Omental fat pad (tissue), 4 donors: ENCODE measurements at places on chromosomes 2 and 18. TPM values are rescaled to one million over a fixed set of nuclear protein-coding genes. Genes with fewer than 3 reads are reported as not detected.

DNA sequence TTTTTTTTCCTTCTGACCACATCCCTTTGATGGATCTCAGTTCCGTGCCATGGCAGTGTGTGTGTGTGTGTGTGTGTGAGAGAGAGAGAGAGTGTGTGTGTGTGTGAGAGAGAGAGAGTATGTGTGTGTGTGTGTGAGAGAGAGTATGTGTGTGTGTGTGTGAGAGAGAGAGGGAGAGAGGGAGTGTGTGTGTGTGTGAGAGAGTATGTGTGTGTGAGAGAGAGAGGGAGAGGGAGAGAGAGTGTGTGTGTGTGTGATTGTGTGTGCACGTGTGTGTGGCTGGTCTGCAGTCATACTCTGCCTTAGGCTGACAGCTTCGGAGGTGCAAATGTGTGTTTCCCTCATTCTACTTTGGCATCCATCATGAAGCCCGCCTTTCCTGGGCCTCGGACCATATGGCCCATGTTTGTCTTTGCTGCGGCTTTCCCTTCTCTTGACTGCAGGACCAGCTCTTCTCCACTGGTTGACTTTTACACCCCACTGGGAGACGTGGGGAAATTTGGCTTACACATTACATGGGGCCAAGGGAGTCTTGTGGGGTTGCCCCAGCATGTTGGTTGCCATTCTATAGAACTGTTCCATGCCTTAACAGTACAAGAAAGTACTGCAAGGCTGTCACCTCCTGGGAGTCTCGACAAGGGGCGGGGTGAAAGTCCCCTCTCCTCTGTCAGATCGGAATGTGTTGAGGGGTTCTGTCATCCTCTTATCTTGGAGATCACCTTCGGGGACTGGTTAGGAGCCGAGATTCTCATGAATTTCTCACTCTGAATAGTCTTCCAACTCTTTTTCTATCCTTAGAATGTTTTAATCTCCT is 21.6 kb downstream of the TSN start:
- DNase-seq = no peak

DNA sequence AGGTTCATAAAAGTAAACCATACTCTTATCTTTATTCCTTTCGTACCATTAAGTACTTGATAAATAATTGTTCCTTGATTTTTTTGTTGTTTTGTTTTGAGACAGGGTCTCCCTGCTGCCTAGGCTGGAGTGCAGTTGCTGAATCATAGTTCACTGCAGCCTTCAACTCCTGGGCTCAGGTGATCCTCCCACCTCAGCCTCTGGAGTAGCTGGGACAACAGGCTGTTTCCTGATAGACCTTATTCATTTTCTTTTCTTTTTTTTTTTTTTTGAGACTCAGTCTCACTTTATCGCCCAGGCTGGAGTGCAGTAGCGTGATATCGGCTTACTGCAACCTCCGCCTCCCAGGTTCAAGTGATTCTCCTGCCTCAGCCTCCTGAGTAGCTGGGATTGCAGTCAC is 5.5 kb downstream of the KCNG3 start:
- no peak for DNase-seq

DNA sequence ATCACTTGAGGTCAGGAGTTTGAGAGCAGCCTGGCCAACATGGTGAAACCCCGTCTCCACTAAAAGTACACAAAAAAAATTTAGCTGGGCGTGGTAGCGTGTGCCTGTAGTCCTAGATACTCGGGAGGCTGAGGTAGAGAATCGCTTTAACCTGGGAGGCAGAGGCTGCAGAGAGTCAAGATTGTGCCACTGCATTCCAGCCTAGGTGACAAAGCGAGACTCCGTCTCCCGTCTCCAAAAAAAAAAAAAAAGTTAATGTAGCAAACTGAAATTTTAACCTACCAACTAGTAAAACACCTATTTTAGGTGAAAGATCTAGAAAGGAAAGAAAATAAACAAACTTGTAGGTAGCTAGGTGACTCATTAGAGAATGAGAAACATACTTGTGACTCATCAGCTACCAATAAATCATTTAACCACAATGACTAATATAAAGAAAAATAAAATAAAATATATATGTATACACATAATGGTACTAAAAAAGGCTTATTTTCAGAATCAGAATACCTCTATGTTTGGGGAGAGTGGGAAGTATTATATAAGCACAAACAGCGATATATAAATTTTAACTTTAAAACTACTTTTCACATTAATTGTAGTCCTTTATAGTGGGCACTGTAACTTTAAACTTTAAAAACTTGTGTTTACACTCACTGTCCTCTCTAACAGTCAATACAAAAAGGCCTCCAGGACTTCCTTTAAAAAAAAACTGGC is 36.6 kb downstream of the DARS1 start:
- no peak for DNase-seq

Gene C2orf80
- total RNA-seq = not detected

- no peak for DNase-seq
Observed at GRCh38 chr2:151575338-151575737, 158.9 kb downstream of the NEB start.

Gene MC5R
- not detected for total RNA-seq

Gene MYOM1
- total RNA-seq = 3.1 TPM

DNA sequence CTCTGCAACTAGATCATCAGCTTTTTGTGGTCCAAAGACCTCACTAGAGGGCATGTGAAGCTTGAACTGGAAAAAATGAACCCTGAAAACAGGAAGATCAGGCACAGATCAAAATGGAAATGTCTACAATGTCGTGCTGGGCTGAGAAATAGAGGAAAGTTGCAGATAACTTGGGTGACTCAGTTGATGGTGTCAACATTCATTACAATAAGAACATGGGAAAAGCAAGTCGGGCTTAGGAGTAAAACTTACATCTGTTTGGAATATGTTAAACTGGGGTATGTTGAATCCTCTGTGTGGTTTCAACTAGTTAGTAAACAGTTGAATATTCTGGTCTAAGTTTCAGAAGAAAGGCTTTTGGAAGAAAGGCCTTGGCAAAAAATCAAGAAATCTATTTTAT is 940.4 kb downstream of the ERBB4 start:
- no peak for DNase-seq

- no peak for DNase-seq
Observed at GRCh38 chr2:225462945-225463344, 63.4 kb downstream of the NYAP2 start.

- no peak for DNase-seq
Observed at GRCh38 chr2:198287706-198288105, 483.3 kb downstream of the PLCL1 start.

Gene ZRANB3
- 4.0 TPM for total RNA-seq

DNA sequence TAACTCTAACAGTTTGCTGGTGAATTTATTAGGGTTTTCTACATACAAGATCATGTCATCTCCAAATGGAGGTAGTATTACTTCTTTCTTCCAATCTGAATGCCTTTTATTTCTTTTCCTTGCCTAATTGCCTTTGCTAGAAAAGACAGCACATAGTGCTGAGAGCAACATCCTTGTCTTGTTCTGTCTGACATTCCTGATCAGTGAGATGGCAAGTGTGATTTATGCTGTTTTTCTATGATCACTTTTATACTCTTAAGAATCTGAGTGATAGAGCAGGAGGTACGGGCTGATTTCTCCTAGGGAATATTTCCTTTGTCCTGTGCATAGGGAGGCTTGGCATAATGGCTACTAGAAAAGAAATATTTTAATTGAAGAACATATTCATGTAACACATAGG is 17.3 kb downstream of the LYPD6B start:
- no peak for DNase-seq

GRCh38 chr2:23664066-23664788 is 262.7 kb downstream of the ATAD2B start:
- no peak for DNase-seq

DNA sequence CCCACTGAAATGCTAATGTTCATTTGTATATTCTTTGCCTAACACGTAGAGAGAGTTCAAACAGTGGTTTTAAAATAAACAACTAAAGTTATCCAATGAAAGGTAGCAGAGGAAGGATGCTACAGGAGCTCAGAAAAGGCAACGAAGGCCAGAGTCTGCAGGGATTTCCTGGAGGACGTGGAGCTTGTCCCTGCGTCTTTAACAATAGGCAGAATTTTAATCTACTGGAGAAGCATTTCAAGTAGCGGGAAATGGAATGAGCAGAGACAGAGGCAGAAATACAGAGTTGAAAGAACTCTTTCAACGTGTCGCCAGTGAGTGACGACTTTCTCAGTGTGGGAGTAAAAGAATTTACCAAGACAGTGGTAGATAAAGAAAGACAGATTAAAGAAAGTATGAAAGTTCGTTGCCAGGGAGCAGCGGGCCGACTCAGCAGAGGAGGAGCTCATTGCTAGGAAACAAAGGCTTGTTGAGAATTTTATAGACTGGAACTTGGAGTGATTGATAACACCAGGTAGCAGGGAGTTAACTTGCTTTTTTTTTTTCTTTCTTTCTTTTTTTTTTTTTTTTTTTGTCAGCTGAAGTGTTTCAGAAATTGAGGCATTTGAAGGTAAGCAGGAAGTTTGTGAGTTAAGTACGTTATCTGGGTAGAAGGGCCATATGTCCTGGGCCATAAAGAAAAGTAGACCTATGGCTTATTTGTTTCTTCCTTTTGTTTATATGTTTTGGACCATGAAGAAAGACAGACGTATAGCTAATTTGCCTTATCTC is 625 bp upstream of the NBAS start:
- DNase-seq = no peak

- no peak for DNase-seq
Observed at GRCh38 chr2:158464426-158465281, 7.9 kb downstream of the PKP4 start.
